T follicular helper cell (primary cell): ENCODE measurements at places on chromosomes 13 and 19.

DNA sequence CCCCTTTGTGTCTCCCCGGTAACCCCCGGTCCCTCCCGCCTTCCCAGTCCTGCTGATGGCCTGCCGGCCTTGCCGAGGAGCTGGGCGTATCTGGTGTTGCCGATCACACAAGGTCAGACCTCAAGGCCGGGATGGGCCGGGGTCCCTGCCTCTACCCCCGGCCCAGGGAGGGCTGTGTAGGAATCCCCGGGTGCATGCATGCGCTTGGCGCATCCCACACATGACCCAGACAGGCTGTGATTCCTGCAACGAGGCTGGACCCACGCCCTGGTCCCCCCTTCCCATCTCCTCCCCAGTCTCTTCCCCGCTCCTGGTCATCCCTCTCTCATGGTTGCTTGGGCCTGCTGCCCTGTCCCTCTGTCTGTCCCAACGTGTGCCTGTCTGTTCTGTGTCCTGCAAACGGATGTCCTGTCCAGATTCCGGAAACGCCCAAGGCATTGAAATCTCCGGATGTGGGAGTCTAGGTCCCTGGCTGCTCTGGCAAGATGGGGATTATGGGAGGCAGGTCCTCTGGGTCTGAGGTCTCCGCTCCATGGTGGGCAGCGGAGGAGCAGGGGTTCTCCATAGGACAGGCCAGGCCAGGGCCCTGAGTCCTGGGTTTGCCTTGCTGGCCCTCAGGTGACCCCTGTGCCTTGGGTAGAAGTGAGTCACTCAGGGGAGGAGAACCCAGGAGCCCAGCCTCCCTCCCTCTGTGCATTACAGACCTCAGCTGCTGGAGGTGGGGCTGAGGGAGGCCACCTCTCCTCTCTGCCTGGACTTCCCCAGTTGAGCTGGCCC lies 1.6 kb downstream of the PKN1 start:
- DNase-seq: no peak

- DNase-seq: no peak
These were observed 1.9 kb downstream of the TEX26 start for GRCh38 chr13:30934381-30934780.

- DNase-seq: peak; percentile 41
These were observed 6.8 kb downstream of the RPS11 start for GRCh38 chr19:49502866-49503581.

DNA sequence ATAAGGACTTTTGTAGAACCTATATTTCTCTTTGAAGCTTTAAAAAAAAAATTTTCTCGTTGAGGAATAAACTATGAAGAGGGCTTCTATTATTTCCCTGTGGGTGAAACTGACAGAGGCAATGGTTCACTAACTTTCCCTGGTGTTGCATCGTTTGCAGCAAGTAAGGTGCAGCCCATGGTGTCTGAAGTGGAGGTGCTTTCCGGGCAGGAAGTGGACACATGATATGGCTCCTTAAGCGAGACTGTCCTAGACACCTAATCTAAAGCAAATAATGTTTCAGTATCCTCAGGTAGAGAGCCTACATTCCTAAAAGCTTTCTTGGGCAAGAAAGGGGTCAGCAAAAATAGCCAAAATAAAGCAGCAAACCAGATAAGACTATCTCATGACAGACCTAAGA lies 437.6 kb upstream of the ARGLU1 start:
- no peak for DNase-seq

GRCh38 chr13:33251131-33251661 lies 34.4 kb downstream of the STARD13 start:
- no peak for DNase-seq

DNA sequence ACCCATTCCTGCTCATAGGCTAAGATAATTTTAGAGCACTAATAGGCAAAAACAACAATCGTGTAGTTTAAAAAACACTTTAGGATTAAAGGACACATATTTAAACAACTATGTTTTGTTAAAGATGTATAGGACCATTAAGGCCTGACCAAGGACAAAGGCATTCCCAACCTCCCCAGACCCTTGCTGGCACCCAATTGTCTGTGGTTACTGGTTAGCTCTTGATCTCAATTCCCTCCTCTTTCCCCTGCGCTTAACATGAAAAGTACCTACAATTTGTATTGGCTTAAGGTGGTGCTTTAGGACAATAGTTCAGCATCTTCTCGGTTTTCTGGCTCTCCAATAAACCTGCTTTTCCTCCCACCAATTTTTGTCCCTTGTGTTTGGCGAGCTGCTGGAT lies 51.0 kb downstream of the TEX26 start:
- no peak for DNase-seq

DNA sequence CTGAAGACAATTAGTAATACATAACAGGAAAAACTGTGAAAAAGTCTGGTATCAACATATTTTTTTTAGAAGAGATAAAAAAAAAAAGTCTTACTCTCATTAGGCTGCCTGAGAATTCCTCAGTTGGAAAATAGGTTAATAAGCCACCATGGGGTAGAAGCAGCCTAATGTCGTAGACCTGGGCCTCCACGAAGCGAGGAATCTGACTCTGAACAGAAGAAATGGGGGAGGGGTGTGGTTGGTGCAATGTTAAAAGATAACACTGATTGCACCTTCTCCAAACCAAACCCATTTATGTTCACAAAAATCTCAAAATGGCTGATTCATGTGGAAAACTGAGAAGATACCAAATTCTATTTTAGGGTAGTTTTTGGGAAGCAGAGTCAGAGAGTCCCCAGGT lies 62.4 kb downstream of the MPHOSPH8 start:
- DNase-seq: no peak

DNA sequence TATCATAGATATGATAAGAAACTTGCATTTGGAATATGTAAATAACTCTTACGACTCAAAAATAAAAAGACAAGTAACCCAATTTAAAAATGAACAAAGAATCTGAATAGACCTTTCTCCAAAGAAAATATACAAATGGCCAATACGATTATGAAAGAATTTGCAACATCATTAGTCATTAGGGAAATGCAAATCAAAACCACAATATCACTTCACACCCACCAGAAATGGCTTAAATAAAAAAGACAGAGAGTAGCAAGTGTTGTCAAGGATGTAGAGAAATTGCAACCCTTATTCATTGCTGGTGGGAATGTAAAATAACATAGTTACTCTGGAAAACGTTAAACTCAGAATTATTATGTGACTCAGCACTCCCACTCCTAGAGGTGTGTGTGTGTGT lies 226.6 kb upstream of the MAB21L1 start:
- DNase-seq: no peak

DNA sequence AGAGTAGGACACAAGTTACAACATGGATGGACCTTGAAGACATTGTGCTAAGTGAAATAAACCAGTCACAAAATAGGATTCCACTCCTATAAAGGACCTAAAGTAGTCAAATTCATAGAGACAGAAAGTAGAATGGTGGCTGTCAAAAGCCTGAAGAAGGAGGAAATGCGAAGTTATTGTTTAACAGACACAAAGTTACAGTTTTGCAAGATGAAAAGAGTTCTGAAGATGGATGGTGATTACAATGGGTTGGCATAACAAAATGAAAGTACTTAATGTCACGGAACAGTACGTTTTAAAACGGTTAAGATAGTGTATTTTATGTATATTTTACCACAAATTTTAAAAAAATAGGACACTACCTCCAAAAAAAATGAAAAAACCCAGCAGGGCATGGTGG lies 34.8 kb downstream of the FOXO1 start:
- DNase-seq: no peak

DNA sequence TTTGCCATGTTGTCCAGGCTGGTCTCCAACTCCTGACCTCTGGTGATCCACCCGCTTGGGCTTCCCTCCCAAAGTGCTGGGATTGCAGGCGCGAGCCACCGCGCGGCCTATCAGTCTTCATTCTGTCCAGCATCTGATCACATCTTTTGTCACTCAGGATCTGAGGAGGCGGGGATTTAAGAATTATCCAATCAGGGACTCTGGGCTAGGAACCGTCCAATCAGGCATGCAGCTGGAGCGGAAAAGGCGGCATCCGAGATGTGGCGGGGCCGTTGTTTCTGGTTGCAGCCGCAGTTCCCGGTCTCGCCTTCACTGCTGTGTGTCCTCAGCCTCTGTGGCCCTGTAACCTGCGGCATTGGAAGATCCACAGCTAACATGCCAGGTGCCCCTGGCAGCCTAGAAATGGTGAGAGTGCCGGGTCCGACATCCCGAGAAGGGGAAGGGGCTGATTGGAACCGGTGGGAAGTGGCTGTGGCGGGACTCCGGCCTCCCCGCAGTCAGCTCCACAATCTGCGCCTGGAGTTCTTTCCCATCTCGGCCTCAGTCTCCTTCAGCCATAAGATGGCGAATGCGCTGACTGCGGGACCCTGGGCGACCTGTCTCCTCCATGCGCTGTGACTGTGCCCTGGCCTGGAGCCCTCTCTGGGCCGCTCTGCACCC lies at the start of gene ZNF729:
Gene ZNF729, plus strand, starts transcription at position 291 of the 660 bp plus-strand sequence. Its CDS starts 85 bp downstream, at position 376.
- no peak for DNase-seq

- no peak for DNase-seq
These were observed 133.9 kb downstream of the SLITRK6 start for GRCh38 chr13:85665286-85665685.

GRCh38 chr13:39379667-39380655 lies 223.0 kb downstream of the LHFPL6 start:
- no peak for DNase-seq

DNA sequence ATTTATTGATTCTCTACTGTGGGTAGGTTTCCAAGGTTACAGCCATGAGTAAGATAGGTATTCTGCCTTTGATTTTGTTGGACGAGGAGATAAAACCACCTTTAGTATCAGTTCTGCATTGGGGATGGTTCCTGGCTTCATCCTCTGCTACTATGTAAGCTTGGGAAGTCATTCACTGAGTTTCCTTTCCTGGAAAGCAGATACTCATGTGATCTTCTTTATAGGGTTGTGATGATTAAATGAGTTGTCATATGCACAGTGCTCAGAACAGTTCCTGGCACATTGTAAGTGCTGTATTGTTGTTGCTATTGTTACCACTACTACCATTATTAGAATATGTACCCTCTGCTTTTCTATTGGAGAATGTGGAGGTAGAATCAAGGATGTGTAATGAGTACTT lies 13.1 kb upstream of the WTIP start:
- DNase-seq: no peak

DNA sequence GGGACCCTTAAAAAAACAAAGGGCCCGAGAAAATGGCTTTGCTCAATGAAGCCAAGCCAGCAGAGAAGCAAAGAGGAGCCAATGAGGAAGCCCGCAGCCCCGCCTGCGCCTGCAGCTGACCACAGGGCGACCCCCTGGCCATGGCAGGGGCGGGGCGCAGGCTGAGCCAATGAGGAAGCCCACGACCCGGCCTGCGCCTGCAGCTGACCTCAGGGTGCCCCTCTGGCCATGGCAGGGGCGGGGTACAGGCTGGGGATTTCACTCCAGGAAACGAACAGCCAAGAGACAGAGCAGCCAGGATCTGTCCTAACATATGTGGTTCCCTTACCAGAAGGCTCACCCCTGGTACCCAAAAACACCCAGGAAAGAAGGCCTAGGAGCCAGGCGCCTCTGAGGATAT lies 101.4 kb downstream of the STK24 start:
- DNase-seq: no peak

DNA sequence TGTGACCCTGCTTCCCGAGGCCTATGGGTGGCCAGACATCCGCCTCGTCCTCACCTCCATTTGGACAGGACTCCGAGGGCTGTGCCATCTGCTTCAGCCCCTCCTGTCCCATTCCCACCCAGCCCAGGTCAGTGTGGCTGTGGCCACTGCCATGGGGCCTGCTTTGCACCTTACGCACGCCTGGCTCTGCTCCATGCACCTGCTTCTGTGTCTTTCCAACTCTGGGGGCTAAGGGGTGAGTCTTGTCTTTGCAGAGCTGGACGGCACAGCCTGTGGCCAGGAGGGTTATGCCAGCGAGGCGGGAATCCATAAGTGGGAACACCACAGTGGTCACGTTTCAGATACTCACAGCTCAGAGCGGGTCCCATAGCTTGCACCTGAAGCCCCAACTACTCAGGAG lies 5.2 kb upstream of the ZNF554 start:
- DNase-seq: no peak

DNA sequence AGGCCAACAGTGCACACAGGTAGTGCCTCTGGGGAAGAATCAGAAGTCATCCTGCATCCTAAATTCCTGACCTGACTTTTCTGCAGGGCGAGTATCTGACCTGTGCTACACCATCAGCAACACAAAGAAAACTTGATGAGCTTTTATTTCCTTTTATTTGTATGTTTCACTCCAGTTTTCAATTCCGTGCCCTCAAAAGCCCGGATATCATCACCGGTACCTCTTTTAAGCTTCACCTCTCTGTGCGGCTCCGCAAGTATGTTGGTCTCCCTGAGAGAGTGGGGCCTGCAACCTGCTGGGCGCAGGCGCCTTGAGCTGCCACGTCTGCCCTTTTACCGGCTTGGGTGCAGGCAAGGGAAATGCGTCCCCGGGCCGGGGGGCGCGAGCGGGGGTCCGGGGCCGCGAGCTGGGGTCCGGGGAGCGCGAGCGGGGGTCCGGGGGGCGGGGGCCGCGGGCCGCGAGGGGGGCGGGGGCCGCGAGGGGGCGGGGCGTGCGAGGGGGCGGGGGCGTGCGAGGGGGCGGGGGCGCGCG lies 4.3 kb upstream of the DUXA start:
- DNase-seq: peak; percentile 12

DNA sequence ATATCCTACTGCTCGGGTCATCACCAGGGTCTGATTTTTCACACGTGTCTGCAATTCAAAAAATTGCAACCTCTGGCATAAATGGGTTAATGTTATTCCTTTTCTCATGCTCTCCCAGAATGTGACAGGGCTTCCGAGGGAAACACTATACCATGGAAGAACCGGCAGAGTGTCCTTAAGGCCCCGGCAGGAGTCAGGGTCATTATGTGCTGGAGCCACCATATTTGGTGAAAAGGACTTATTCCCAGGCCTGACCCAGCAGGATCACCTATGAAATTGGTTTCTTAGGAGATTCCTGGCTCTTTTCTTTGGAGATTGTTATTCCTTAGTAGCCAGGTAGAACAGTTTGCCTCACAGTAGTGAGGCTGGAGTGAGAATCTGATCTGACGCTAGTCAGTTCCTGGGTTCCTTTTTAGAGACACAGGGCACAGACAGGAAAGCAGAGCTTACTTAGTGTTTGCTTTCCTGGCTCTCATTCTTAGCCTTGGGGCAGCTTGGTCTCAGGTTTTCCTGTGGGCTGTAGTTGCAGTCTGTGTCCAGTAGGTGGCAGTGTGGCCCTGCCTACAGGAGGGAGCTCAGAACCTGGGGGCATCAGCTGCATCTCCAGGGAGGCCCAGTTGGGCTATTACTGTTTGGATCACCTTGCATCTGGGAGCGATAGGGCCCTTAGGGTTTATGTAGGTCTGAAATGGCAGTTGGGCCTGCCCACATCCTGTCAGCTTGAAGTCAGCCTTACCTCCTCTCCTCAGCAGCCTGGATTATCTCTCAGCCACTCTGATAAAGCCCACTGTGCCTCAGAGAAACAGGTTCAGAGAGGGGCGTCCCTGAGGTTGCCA lies 12.4 kb downstream of the SNRNP70 start:
- peak; percentile 65 for DNase-seq

- DNase-seq: no peak
These were observed 1423.8 kb upstream of the MIR17HG start for GRCh38 chr13:89923736-89924135.
